Panc1 (cell line): ENCODE measurements at places on chromosomes 6 and 20.
A peak's percentile ranks its signal among the peaks of the same experiment; 100 is the strongest.

DNA sequence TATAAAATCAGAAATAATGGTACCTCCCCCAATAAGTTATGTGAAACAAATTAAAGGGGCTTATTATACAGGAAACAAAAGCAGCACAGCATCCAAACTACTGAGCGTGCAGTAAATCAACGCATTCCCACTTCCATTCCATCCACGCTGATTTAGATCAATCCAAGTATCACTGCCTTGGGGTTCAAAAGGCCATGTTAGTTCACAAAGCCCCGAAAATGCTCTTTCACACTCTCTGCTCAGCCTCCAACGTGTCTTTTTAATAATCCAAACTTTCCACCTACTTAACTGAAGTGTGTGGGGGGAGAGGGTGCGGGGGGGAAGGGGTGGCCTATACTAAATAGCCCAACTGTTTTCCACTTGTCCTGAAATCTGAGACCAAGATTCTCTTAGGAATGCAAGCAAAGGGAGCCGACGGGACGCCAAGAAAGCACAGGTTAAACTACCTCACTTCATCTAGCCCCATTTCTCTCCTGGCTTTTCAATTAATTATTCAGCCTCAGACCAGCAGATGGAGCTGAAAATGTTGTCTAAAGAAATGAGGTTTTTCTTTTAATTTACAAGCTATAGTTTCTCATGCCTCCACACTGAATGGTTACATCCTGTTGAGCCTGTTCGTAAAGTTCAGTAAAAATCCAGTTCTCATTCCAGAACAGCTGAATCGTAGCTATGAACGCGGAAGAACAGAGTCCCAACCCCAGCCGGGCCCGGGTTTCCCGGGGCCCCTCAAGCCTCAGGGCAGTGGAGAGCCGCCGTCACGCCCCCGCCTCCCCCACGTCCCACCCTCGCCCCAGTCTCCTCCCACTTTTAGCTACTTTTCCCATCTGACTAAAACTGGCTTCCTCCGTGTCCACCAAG, 1.0 kb upstream of the NXT1 start:
- no peak for DNase-seq

DNA sequence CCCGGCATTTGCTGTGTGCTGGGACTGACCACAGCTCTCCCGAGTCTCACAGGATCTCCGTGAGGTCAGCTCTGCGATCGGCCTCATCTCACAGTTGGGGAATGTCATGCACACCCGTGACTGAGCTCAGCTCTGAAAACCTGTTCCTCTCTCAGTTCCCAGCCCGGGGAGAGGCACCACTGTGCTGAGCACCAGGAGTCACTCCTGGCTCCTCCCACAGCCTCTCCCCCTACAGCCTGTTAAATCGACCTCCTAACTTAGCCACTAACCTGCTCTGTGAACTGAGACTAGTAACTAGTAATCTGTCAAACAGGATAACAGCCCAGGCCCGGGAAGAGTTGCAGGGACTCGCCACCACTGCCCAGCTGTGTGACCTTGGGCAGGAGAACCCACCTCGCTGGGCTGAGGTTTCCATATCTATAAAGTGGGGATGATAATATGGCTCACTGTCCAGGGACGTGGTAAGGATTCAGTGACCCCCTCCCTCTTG, 20.1 kb upstream of the NOL4L start:
- no peak for DNase-seq

DNA sequence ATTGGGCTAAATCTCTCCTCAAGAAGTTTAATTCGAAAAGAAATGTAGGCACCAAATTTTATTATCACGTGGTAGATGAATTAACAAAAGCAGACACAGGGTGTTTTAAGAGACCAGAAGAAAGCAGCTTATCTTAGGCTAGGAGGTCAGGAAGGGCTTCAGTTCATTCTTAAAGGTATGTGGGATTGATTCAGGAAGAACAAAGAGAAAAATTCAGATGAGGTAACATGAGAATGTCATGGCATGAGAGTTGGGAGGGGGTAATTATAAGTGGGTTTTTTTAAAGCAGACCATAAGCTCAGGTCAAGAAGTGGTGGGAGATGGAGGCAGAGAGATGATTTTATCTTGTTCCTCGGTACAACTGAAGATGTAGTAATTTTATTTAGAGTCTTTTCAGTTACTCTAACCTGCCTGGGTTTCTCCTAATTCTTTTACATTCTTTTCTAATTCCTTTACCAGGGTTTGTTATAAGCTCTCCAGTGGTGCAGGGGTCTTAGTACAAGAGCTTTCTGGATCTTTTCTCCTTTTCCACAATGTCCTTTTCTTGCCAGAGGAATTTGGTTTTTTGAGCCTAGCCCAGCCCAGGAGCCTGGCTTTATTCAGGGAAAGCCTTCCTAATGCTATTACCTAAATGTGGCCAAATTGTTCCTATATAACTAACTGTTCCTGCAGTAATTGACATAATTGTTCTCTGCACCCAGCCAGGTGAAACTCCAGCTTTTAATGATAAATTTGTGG, 474.1 kb upstream of the BTBD3 start:
- no peak for DNase-seq

DNA sequence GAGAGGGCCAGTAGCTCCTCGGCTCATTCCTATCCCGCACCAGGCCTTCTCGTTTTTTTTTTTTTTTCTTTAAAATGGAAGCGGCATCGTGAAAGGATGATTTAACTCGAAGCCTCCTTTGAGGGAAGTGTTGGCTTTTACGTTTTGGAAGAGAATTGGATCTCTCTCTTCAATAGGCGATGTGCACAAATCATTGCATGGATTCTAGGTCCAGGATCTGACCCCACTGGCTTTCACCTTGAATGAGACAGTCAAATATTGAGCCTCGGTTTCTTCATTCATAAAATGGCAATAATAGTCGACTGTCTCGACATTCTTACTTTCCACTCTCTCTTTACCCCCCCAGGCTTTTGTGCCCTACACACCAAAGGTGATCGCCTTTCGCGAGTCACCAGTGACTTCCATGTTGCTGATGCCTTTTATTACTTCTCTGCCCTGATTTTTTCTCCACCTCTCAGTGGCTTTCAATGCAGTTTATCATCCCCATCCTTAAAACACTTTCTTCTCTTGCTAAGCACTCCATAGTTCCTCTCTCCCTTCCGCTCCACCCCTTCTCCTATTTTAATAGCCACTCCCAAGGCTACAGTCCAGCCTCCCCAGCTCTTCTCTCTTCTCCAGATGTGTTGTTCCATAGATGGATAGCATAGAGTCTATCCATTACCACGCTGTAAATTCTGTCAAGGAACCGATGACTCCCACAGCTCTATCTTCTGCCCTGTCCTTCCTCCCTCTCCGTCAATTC, 473 bp upstream of the DTNBP1 start:
- peak; percentile 8 for DNase-seq

DNA sequence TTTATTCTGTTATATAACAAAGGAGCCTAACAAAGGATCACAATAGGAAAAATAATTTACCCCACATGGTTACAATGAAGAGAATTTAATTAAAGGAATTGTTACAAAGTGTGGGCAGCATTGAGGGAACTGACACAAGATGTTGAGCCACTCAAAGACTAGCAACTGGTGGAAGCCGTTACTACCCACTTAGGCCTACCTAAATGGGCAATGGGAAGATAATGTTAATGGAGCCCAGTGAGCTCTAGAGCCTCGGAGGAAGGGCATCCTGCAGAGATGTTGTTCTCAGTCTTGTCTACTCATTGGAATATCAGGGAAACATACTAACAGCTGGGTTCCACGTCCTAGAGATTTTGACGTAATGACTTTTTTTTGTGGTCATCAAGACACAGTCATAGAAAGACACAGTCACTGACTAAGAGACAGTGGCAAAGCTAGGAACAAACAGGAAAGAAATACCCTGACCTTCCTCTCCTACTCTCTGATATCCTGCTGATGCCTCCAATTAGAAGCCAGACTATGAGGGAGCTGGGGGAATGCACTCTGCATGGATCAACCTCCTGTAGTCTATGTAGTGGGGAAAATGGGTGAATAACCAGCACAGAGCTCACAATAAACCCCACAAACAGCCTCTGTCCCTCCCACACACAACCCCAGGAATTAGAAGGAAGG, 523.8 kb upstream of the FLRT3 start:
- no peak for DNase-seq

DNA sequence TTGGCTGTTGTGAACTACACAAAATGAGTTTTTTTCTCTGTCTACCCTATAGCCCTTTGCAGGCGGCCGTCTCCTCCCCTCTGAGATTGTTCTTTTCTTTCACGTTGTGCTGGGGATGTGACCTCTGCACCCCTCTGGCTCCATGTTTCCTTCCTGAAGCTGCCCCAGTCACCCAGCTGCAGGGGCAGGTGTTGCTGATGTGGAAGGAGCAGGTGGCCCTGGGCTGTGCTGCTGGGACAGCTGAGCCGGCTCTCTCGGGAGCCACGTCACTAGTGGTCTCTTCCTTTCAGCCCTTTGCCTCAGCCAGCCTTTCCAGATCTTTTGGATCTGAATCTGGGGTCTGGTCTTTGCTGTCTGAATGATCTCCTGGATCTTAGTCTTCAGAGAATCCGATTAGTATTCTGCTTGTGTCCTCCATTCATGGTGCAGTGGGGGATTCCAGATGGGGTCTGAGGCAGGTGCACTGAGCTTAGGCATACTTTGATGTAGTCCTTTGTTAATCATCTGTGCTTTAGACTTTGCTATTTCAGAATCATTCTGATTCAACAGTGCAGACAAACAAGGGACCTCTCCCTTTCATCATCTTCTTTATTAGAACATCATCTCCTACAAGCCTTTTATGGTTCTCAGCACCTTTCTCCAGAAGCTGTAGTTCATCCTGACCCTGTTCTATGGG, 31.4 kb downstream of the TMEM181 start:
- no peak for DNase-seq

- DNase-seq: no peak
Observed at GRCh38 chr20:23772074-23772473, 21.3 kb upstream of the CST1 start.

DNA sequence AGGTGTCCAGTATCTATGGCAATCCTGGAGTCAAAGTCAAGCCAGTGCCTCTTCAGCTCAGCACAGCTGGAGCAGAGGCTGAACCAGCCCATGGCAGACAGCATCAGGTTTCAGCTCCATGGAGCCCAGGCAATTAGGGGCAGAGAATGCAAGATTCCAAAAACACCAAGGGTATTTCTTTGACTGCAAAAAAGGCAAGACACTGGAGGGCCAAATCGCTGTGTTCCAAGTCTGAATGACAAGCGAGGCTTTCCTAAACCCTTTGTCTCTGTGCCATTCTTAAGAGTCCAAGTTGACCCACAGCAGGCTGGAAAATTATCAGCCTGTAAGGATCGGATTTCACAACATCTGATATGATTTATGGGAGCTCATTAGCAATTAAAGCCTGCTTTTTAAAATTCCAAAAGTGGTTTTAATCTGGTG, 49.7 kb upstream of the TGM3 start:
- no peak for DNase-seq
